GM23338 (cell line): ENCODE measurements at places on chromosomes 11 and 22. TPM values are rescaled to one million over a fixed set of nuclear protein-coding genes. Genes with fewer than 3 reads are reported as not detected.

RPS6KB2 gene
- polyA plus RNA-seq: 27.7 and 29.5 TPM in 2 replicates

DKK3 gene
- 14.8 and 16.8 TPM in 2 replicates for polyA plus RNA-seq

KCNJ1 gene
- 0.16 and 0.42 TPM in 2 replicates for polyA plus RNA-seq

CDCA5 gene
- 53.3 and 64.9 TPM in 2 replicates for polyA plus RNA-seq

AQP11 gene
- 3.4 and 4.1 TPM in 2 replicates for polyA plus RNA-seq

MUC5AC gene
- polyA plus RNA-seq: not detected in 2 replicates

COX8A gene
- 483 and 516 TPM in 2 replicates for polyA plus RNA-seq

KCNQ1 gene
- polyA plus RNA-seq: 0.45 and 1.1 TPM in 2 replicates

RIC3 gene
- polyA plus RNA-seq: 21.1 and 21.3 TPM in 2 replicates

SOX6 gene
- polyA plus RNA-seq: 0.31 and 0.66 TPM in 2 replicates

GRM5 gene
- polyA plus RNA-seq: 0.12 and 0.23 TPM in 2 replicates

NRXN2 gene
- 3.4 and 5.7 TPM in 2 replicates for polyA plus RNA-seq

C11orf87 gene
- 0.40 and 0.50 TPM in 2 replicates for polyA plus RNA-seq

SYT8 gene
- not detected in 2 replicates for polyA plus RNA-seq

OR6T1 gene
- polyA plus RNA-seq: not detected in 2 replicates

TNNI2 gene
- not detected in 2 replicates for polyA plus RNA-seq

GPR83 gene
- polyA plus RNA-seq: 0.18 and 0.35 TPM in 2 replicates

HORMAD2 gene
- 0.37 and 0.40 TPM in 2 replicates for polyA plus RNA-seq

BDNF gene
- polyA plus RNA-seq: 4.2 and 5.2 TPM in 2 replicates

CD248 gene
- polyA plus RNA-seq: 2.4 and 2.7 TPM in 2 replicates

SLC17A6 gene
- 0.31 and 0.38 TPM in 2 replicates for polyA plus RNA-seq

OR8G1 gene
- polyA plus RNA-seq: not detected in 2 replicates

XKR3 gene
- 0.30 TPM in 1 of 2 replicates, not detected in the other for polyA plus RNA-seq

MS4A18 gene
- not detected in 2 replicates for polyA plus RNA-seq

SYT13 gene
- 3.4 and 3.5 TPM in 2 replicates for polyA plus RNA-seq

GAL3ST1 gene
- 7.5 and 8.2 TPM in 2 replicates for polyA plus RNA-seq

INPP5J gene
- polyA plus RNA-seq: 4.8 and 5.3 TPM in 2 replicates

PHF21B gene
- 16.5 and 20.6 TPM in 2 replicates for polyA plus RNA-seq

SLC25A1 gene
- 141 and 145 TPM in 2 replicates for polyA plus RNA-seq

DDTL gene
- polyA plus RNA-seq: 3.3 and 3.7 TPM in 2 replicates

KRTAP5-11 gene
- not detected in 2 replicates for polyA plus RNA-seq

PITPNM1 gene
- 8.7 and 9.1 TPM in 2 replicates for polyA plus RNA-seq

ZBTB3 gene
- 47.8 and 52.2 TPM in 2 replicates for polyA plus RNA-seq

CRYAB gene
- polyA plus RNA-seq: 8.4 and 9.6 TPM in 2 replicates

FAM111A gene
- 18.9 and 23.0 TPM in 2 replicates for polyA plus RNA-seq

LRRC10B gene
- polyA plus RNA-seq: 0.35 and 0.47 TPM in 2 replicates

PRSS23 gene
- 2.1 and 3.9 TPM in 2 replicates for polyA plus RNA-seq

ACAD8 gene
- polyA plus RNA-seq: 42.8 and 43.2 TPM in 2 replicates

MPEG1 gene
- polyA plus RNA-seq: 0.07 TPM in 1 of 2 replicates, not detected in the other

TRIM6 gene
- polyA plus RNA-seq: 24.3 and 26.4 TPM in 2 replicates

ZBTB16 gene
- polyA plus RNA-seq: 0.29 and 0.78 TPM in 2 replicates

DEUP1 gene
- polyA plus RNA-seq: 1.7 and 2.1 TPM in 2 replicates

CD3E gene
- polyA plus RNA-seq: not detected in 2 replicates

MS4A15 gene
- polyA plus RNA-seq: 0.14 and 0.44 TPM in 2 replicates

FTH1 gene
- 2,531 and 2,750 TPM in 2 replicates for polyA plus RNA-seq

OR10A4 gene
- 0.21 TPM in 1 of 2 replicates, not detected in the other for polyA plus RNA-seq

RCE1 gene
- 27.7 and 27.8 TPM in 2 replicates for polyA plus RNA-seq

GP1BB gene
- polyA plus RNA-seq: 0.53 and 1.1 TPM in 2 replicates

KREMEN1 gene
- polyA plus RNA-seq: 1.8 and 2.6 TPM in 2 replicates

MAP6 gene
- polyA plus RNA-seq: 0.16 and 0.31 TPM in 2 replicates

CARD18 gene
- polyA plus RNA-seq: not detected in 2 replicates

CCDC87 gene
- polyA plus RNA-seq: 0.12 and 0.39 TPM in 2 replicates

POU2AF3 gene
- polyA plus RNA-seq: 2.1 and 3.4 TPM in 2 replicates

TECTA gene
- 0.24 and 0.34 TPM in 2 replicates for polyA plus RNA-seq

C11orf16 gene
- polyA plus RNA-seq: 0.31 TPM in 1 of 2 replicates, not detected in the other

PLEKHA7 gene
- polyA plus RNA-seq: 8.1 and 9.7 TPM in 2 replicates

GAL3ST3 gene
- polyA plus RNA-seq: 12.7 and 15.6 TPM in 2 replicates

OSBP2 gene
- 1.7 and 2.1 TPM in 2 replicates for polyA plus RNA-seq
